Epithelial cell of esophagus (primary cell): ENCODE measurements at places on chromosomes 7 and 10.

GRCh38 chr7:41459183-41459582 lies 243.7 kb downstream of the INHBA start:
- no peak for DNase-seq

DNA sequence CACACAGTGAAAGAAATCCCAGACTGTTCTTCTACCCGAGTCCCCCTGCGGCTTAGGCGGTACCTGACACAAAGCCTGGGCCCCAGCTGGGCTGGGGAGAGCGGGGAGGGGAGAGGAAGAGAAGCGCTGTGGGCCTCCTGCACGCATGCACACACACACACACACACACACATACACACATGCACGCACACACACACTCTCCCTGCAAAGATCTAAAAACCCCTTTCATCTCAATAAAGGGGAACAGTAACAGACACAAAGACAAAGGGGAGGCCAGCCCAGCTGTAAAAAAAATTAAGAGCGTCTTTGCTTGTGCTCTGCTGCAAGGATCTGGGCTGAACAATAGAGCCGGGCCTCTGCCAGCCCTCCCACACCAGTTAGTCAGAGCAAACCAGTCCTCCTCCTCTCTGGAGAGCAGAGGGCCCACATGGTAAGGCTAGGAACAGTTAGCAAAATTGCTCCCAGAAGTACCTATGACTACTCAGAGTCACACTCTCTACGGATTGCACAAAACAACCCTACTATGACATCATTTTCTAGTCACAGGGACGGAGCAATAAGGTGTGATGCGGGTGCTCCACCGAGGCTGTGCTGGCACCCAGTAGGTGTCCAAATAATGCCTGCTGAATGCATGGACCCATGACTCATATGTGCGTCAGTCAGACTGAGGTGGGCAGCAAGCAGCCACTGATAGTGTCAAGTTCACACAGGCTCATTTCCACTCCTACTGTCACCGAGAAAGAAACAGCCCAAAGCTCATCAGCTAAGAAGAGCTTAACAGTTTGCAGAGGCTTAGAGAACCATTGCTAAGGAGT lies 9.2 kb downstream of the ITPRIP start:
- DNase-seq: peak; percentile 98

GRCh38 chr10:103257812-103258211 lies 12.1 kb downstream of the RPEL1 start:
- no peak for DNase-seq

DNA sequence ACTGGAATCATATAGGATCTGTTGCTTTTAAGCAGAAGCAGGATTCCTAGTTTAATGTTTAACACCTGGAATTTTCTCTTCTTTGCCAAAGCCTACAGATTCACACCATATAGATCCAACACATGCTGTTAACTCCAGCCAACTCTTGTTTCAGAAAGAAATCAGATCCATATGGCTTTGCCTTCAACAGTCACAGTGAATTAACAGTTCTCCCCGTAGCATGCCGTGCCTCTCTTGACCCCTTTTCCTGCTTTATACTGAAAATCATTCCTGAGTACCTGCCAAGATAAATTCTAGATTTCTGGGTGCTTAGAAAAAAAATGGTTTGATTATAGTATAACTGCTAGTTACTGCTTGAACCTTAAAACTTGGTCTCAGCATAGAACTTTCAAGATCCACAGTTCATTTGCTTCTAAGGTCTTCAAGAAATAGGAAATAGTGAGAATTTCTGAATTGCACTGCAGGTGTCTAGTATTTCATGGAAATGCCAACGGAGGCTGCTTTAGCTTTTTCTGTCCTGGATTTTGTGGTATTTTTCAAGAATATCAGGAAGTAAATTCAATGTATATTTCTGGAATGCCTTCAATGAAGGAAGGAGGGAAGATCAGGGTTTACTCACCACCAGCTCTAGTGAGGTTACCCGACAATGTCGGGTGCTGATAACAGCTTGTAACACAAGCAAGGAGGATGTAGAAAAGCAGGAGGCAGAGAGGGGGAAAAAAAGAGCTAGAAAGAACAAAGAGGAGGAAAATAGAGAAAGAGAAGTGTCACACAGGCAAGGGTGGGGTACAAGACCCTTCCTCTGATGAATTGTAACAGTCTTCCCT lies 6.6 kb downstream of the AASS start:
- peak; percentile 42 for DNase-seq

GRCh38 chr7:26583094-26583648 lies 281.2 kb downstream of the SKAP2 start:
- peak; percentile 18 for DNase-seq

GRCh38 chr10:24132741-24133140 lies 76.2 kb upstream of the KIAA1217 start:
- DNase-seq: peak; percentile 60

GRCh38 chr7:120645966-120646365 lies 212.0 kb downstream of the TSPAN12 start:
- DNase-seq: no peak
